ENCODE measurements at places on chromosomes 7 and 10. TPM values are rescaled to one million over a fixed set of nuclear protein-coding genes. Genes with fewer than 3 reads are reported as not detected.

- peak; percentile 75 for DNase-seq
- no peaks in the 10 kb centered on the region for H3K36me3 ChIP-seq
- H3K4me1 ChIP-seq: peaks cover 14% of the 10 kb centered on the region
- H3K27ac ChIP-seq: peak overlapping the region; percentile 65
Observed at GRCh38 chr10:100896876-100897461, 15.8 kb upstream of the SLF2 start.

DNA sequence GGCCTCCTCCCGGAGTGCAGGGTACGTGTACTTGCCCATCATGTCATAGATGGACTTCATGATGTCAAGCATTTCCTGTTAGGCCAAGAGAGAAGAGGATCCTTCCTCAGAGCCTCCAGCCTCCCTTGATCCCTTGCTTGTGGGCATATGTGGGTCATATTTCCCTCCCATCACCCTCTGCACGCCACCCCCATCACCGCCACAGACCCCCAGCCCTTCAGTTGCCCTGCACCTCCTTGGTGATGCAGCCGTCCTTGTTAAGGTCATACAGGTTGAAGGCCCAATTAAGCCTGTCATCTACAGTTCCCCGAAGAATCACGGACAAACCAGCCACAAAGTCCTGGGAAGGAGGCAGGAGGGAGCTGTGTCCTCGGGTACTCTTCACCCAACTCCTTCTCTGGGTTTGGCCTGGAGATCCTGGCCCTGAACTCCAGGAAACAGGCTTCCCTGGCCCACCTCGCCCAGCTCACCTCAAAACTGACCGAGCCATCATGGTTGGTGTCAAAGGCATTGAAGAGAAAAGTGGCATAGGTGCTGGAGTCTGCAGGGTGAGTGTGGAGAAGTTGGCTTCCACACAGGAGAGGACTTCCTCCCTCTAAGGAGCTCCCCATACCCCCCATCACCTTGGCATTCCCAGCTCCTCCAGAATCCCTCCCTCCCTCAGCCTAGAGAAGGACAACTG is 9.8 kb upstream of the OGA start:
- no peak overlapping the region for H3K27ac ChIP-seq
- H3K4me3 ChIP-seq: no peak overlapping the region
- H3K27me3 ChIP-seq: no peaks in the 10 kb centered on the region
- no peak for DNase-seq

DNA sequence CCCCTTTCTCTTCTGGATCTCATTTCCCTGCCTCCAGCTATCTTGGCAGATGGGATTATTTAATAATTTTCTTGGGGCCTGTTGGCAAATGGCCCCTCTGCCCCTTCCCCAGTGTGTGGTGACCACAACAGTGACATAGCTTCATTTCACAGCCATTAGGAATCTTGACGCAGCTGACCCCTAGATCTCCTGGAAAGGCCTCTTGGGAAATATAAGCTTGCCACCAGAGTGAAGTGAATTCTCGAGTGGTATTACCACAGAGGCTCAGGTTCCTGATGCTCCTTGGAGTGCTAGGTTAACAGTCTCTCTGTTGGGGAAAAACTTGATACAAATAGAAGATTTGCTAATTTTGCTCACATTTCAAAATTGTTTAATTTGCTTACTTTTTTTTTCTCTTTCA is 57.8 kb downstream of the AUTS2 start:
- no peak for DNase-seq
- H3K4me1 ChIP-seq: no peaks in the 10 kb centered on the region
- H3K27me3 ChIP-seq: no peaks in the 10 kb centered on the region
- no peak overlapping the region for H3K27ac ChIP-seq

DNA sequence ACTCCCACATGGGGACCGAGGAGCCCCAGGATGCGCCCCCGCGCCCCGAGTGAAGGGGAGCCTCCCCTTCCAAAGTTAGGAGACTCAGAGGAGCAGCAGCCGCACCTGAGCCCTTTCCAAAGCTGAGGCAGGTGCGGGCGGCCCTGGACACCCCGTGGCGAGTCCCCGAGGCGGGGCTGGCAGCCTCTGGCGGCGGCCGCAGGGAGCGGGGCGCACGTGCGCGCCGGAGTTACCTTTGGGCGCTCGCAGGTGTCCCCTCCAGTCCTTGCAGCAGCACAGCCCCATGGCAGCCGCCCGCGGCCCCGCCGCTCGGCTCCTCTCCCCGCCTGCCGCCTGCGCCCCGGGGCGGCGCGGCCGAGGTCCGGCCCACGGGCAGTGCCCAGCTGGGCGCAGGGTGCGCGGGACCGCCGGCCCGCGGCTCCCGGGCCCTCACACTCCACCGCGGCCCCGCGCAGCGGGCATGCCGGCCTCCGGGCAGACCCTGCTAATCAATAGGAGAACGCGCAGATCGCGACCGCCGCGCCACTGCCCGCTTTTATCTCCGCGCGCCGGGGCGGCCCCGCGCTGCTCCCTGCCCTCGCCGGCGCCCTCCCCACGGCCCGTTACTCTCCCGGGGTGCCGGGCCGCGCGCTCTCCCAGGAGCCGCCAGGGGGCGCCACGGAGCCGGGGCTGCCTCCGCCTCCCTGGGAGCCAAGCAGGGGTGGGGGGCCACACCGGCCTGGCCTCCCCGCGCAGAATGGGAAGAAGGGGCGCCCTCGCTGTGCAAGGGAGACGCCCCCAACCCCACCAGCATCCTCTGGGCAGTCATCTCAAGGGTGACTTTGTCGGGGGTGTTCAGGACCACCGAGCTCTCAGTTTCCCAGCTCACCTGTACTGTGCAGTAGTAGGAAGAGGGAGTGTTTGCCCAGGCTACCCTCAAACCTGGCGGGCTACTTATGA is 80.8 kb downstream of the ARHGAP22 start:
- H3K27ac ChIP-seq: no peak overlapping the region
- no peaks in the 10 kb centered on the region for H3K36me3 ChIP-seq
- H3K4me3 ChIP-seq: peak overlapping the region; percentile 44
- H3K27me3 ChIP-seq: peaks cover 14% of the 10 kb centered on the region
- no peak for DNase-seq

- H3K27me3 ChIP-seq: no peaks in the 10 kb centered on the region
- no peak overlapping the region for H3K4me3 ChIP-seq
- no peaks in the 10 kb centered on the region for H3K36me3 ChIP-seq
- peak overlapping the region; percentile 86 for H3K27ac ChIP-seq
- DNase-seq: no peak
- H3K4me1 ChIP-seq: peaks cover 53% of the 10 kb centered on the region
Observed at GRCh38 chr10:48800007-48800675, 115.5 kb downstream of the WDFY4 start.

DNA sequence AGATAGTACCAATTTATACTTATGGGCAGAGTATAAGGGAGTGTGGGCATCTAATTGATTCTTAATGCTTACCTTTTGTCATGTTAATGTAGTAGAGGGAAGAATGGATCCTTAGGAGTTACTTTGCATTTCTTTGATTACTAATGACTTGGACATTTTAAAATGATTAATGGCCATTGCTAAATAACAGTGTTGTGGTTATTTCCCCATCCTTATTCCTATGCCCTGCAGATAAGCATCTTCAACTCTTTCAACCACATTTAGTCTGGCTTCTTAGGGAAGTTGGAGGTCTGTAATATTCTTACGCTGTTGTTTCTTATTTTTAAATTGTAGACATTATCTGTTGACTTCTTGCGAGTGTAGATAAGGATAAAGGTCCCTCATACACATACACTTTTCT is 37.2 kb downstream of the KAT6B start:
- no peak overlapping the region for H3K4me3 ChIP-seq
- no peak overlapping the region for H3K27ac ChIP-seq
- DNase-seq: no peak
- H3K36me3 ChIP-seq: no peaks in the 10 kb centered on the region

- DNase-seq: no peak
- no peaks in the 10 kb centered on the region for H3K36me3 ChIP-seq
- no peaks in the 10 kb centered on the region for H3K27me3 ChIP-seq
- no peak overlapping the region for H3K4me3 ChIP-seq
- H3K4me1 ChIP-seq: no peaks in the 10 kb centered on the region
Observed at GRCh38 chr7:156318426-156318825, 322.1 kb upstream of the RNF32 start.

Gene C7orf33
- not detected for total RNA-seq

Gene KNDC1
- not detected for total RNA-seq
